HepG2 (cell line): ENCODE measurements at places on chromosomes 4 and X. TPM values are rescaled to one million over a fixed set of nuclear protein-coding genes. Genes with fewer than 3 reads are reported as not detected.

The CHRDL1 gene
- total RNA-seq: not detected in 2 replicates

GRCh38 chrX:153789654-153790053 is 4.5 kb downstream of the IDH3G start:
- no peak for DNase-seq

DNA sequence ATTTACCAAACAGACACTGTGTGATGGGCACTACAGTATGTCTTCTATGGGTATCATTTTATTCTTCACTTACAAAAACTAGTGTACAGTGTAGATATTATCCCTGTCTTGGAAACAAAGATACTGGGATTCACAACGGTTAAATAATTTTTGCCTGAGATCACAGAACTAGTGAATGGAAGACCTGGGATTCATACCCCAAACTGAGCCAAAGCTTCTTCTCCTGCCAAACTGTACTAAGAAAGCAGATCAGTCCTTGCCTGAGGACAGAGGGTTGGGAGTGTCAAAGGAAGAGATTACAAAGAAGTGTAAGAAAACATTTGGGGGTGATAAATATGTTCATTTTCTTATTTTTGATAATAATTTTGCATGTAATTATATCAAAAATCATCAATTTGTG is 43.1 kb downstream of the PPA2 start:
- DNase-seq: no peak

DNA sequence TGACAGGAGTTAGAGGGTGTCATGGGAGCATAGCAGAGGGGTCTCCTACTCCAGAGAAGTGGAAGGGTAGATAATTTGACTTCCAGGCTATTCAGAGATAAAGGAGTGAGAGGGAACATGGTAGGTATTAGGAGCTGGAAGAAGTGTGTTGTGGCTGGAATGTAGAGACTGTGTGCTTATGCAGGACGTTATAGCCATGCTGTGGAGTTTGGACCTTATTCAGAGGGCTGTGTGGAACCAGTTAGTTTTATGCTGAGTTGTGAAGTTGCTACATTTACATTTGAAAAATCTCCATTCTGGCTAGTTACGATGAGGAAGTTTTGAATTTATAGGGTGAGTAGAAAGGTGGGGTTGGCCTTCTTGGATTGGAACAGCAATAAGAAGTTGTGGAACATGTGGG is 67.5 kb downstream of the FIP1L1 start:
- peak; percentile 5 for DNase-seq
